ENCODE measurements at places on chromosomes 5 and 9.

- no peak for DNase-seq
Measured at GRCh38 chr5:65010841-65011240, 242.1 kb downstream of the CWC27 start.

GRCh38 chr5:173308226-173308625 lies 20.0 kb downstream of the STC2 start:
- no peak for DNase-seq

DNA sequence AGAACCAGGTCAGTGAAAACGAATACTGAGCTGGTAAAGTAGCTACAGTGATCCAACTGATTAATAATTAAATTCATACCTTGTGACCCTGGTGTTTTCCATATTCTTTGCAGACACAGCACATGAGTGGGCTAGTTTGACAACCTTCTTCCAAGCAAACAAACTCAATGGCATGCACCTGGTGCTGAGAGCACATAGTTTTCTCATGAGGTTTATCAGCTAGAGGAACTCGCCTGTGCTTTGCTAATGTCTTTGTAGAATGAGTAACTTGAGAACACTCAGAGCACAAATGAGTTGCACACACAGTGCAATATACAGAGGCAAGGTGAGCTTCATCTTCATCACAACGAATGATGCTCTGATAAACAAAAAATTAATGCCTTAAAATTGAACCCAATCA lies 12.6 kb downstream of the TRIM23 start:
- no peak for DNase-seq

GRCh38 chr5:56012281-56012963 lies 17.7 kb upstream of the IL6ST start:
- DNase-seq, result no peak

GRCh38 chr9:34430843-34431437 lies 27.4 kb downstream of the FAM219A start:
- DNase-seq, result peak; percentile 80

- no peak for DNase-seq
Measured at GRCh38 chr5:144125163-144125726, 45.2 kb downstream of the YIPF5 start.

- no peak for DNase-seq
Measured at GRCh38 chr5:149210225-149210624, 61.4 kb upstream of the AFAP1L1 start.

DNA sequence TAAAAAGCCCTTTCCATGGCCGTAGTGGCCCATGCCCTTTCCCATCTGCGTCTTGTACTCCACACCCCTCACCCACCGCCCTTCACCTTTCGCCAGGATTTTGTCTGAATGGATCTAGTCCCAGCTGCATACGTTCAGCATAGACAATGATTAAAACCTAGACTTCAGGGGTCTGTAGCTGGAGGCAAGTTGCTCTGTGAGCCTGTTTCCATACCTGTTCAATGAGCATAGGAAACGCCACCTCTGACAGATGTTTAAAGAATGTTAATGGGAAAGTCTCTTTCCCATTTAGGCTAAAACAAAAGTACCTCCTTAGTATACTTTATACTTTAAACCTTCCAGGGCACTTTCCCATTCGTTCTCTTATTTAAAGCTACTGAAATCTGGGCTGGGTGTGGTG lies 105.7 kb downstream of the SPRY4 start:
- DNase-seq, result no peak

DNA sequence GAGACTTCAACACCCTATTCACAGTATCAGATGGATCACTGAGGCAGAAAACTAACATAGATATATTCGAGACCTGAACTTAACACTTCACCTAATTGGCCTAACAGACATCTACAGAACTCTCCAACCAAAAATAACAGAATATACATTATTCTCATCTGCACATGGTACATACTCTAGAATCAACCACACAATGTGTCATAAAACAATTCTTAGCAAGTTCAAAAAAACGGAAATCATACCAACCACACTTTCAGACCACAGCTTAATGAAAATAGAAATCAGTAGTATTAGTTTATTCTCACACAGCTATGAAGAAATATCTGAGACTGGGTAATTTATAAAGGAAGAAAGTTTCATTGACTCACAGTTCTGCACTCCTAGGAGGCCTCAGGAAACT lies 387.9 kb downstream of the DEPDC1B start:
- DNase-seq, result no peak

GRCh38 chr9:16309469-16310271 lies 560.8 kb downstream of the BNC2 start:
- DNase-seq, result peak; percentile 33

DNA sequence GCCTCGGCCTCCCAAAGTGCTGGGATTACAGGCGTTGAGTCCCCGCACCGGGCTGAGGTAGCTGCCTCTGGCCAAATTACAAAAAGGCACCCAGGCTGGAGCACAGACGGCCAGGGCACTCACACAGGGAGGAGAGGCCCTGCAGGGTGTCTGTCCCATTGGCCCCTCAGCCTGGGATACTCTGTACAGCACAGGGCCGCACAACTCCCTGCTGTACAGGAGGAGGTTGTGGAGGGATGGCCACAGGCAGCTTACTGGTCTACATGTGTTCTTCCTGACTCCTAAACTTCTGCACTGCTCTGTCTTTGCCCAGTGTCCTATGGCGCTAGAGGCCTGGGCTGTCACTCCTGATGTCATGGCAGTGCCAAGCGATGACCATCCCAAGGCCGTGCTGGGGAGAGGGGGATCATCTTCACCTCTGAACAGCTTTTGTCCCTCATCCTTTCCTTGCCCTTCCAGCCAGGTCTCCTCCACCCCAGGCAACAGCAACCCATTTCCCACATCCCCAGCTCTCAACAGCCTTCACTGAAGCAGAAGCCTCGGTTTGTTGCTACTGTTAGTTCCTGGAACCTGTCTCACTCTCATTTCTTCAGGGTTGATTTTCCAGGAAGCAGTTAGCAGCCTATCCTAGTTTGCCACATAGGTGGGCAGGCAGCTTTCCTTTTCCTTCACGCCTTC lies 1.8 kb upstream of the CNOT6 start:
- no peak for DNase-seq

GRCh38 chr5:179827680-179828079 lies 7.0 kb downstream of the SQSTM1 start:
- no peak for DNase-seq

- no peak for DNase-seq
Measured at GRCh38 chr5:8520917-8521316, 652.0 kb downstream of the MTRR start.

DNA sequence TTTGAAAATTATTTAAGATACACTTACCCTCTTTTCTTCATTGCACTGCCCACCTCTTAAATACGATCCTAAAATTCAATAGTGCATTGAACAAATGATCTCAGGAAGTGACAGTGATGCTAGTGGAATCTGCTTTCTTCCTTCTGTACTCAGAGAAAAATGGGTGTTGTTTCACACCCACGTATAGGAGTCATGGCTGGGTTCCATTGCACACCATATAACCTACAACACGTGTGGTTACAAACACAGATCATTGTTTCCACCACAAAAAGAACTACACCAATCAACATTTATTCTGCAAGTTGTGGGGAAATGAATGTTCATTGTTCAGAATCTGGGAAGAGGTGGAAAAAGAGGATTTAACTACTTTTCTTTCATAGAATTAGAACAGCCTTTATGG lies 275.9 kb downstream of the MAN2A1 start:
- DNase-seq, result no peak

GRCh38 chr9:78967596-78968217 lies 604.1 kb upstream of the TLE4 start:
- no peak for DNase-seq

- peak; percentile 82 for DNase-seq
Measured at GRCh38 chr5:2207416-2208238, 324.9 kb upstream of the IRX4 start.

- DNase-seq, result no peak
Measured at GRCh38 chr9:13478639-13479038, 199.1 kb upstream of the MPDZ start.

DNA sequence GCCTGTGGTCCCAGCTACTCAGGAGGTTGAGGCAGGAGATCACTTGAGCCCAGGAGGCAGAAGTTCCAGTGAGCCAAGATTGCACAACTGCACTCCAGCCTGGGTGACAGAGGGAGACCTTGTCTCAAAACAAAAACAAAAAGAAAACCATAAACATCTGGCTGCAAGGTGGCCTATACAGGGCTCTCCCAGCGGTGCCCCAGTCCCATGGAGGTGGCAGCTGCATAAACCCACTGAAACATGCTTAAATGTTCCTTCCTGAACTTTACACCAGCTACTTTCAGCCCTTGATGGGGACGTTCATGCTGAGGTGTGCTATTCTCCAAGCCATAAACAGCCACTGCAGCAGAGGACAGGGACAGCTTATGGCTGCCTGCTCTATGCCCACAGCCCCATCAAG lies 35.6 kb downstream of the DROSHA start:
- no peak for DNase-seq

- no peak for DNase-seq
Measured at GRCh38 chr9:133715295-133715865, 22.8 kb downstream of the SARDH start.

DNA sequence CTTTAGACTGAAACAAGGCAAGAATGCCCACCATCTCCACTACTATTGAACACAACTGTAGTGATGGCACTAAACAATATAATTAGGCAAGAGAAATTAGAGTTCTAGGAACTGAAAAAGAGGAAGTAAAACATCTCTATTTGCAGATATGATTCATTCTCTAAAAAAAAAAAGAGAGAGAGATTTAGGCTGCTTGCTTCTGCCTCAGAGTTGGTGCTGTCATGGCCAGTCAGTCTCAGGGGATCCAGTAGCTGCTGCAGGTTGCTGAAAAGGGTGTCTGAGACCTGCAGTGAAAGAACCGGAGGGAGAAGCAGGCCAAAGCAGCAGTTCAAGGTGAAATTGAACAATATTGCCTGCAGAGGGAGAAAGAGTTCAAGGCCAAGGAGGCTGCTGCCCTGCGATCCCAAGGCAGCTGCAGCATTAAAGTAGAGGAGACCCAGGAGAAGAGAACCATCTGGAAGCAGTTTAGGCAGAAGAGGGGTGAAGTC lies 72.5 kb downstream of the AP3B1 start:
- peak; percentile 33 for DNase-seq

DNA sequence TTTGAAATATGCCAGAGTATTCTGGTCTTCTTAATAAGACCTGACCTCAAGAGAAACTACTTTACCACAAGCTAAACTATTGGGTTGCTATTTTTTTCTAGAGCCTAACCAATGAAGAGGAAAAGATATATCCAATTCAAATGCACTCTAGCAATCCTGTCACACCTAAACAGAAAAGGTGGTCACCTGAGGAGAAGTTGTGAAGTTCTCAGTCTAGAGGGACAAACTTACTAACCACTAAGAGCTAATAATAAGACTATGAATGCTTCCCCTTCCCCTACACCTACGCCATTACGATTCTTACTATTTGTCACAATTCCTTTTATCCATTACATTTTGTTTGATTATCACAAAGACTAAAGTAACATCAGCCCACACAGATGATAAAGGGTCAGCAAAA lies 29.7 kb downstream of the RLN2 start:
- no peak for DNase-seq

DNA sequence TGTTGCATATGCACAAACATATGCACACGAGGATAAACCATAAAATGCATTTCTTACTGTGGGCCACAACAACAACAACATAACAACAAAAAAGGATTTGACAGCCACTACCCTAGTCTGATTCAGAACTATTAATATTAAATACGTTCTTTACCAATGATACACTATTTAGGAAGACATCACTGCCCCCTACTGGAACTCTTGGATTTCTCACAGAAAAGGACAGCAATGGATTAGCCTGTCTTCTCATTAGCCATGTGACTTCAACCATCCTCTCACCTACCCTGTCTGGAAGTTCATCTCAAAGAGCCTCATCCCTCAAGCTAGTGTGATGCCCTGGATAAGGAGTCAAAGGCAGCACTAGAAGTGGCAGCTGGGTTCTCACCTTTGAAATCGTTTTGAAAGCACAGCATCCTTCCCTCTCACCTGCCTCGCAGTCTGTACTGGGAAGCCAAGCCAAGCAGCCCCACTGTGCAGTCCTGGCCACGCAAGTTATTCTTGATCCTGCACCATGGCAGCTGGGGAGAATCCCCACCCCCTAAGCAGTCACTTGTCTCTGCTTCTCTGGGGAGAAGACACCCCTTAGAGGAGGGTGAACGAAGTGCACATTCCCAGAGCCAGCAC lies 64.6 kb downstream of the SH3TC2 start:
- peak; percentile 41 for DNase-seq

DNA sequence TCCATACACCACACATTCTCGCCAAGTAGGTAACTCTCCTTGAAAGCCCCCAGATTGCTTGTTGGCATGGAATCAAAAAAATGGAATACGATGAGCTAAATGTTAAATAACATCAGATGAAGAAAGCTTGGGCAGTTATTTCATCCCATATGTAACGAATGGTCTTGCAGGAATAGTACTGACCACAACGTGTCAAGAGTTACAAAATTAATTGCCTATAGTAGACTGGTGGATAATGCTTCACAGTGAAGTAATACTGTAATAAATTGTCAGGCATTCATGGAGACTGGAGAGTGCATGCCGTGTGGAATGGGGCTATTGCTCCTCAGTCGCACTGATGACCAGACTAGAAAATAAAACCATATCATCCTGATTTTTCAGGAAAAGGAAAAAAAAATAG lies 1628.7 kb downstream of the MAT2B start:
- no peak for DNase-seq

- no peak for DNase-seq
Measured at GRCh38 chr5:117262572-117263131, 688.0 kb upstream of the SEMA6A start.

DNA sequence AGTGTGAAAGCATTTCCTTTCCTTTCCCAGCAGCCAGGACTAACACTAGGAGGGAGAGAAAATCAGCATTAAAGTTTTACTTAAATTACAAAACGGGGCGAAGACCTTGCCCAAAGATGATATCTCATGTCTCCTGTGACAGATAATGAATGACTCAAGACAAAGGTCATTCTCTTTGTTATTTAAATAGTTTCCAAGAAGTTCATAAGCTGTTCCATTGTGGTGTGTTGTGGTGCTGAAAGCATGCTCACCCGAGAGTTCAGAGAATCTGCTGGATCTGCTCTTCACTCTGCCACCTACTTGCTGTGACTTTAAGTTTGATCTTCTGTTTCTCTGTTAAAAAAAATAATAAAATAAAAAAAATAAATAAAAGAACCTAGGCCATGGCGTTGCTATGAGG lies 265.9 kb upstream of the NR4A3 start:
- DNase-seq, result no peak

- no peak for DNase-seq
Measured at GRCh38 chr5:149046196-149046829, 16.5 kb downstream of the SH3TC2 start.

DNA sequence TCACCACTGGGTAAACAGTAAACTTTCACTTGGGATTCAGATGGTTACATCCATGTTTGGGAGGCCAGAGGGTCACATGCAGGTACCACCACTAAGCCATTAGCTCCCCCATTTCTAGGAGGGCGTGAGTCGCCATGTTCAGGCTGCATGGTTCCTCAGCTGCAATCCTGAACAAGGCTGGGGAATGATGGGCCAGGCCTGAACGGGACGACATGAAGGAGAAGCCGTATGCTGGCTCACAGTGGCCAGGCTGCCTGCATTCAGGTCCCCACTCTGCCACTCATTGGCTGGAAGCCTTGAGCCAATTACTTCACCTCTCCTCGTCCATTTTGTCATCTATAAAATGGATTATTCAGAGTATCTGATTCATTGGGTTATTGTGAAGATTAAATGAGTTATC lies 9.0 kb upstream of the FBP2 start:
- DNase-seq, result no peak

Measured in iPS-NIHi11 (cell line).